ENCODE measurements at places on chromosomes 1 and 21. TPM values are rescaled to one million over a fixed set of nuclear protein-coding genes. Genes with fewer than 3 reads are reported as not detected.

DNA sequence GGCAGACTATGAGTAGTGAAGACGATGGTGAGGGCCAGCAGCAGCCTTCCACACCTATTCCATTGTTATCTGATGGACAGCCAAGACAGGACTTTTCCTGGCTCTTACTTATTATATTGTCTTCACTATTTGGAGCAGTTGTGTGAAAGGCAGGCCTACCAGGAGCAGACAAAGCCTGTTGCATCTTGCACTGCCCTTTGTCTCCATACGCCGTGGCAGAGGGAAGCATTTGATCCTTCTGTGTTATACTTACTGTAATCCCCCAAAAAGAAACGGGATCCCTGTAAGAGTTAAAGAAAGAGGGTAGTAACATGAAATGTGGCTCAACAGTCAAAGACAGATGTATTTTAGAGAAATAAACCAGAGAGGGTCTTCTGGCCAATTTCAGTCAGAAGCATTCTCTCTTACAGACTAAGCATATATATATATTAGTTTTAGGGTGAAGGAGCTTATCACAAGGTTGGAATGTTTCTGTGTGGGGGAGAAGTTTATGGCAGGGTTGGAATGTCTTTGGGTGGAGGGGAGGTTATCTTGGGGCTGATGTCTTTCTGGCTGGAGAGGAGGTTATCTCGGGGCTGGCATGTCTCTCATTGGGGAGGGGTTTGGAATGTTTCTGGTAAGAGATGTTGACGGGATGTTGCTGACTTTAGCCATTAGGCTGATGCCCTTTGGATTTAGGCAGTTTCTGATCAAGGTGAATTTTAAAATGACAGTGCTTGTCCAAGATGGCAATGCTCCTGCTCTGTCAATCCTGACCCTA is 23.4 kb upstream of the HSD3B1 start:
- H3K27me3 ChIP-seq = peaks cover 15% of the 10 kb centered on the region
- no peak for DNase-seq
- no peaks in the 10 kb centered on the region for H3K4me1 ChIP-seq
- H3K36me3 ChIP-seq = no peaks in the 10 kb centered on the region

- no peaks in the 10 kb centered on the region for H3K36me3 ChIP-seq
- no peaks in the 10 kb centered on the region for H3K4me1 ChIP-seq
- H3K27ac ChIP-seq = no peak overlapping the region
- no peak for DNase-seq
These were observed 253.1 kb upstream of the ADGRL4 start for GRCh38 chr1:79259390-79260336.

The PGLYRP3 gene
- not detected for total RNA-seq

- no peak for DNase-seq
- H3K4me1 ChIP-seq = peaks cover 14% of the 10 kb centered on the region
- no peaks in the 10 kb centered on the region for H3K27me3 ChIP-seq
- H3K27ac ChIP-seq = peak overlapping the region; percentile 87
- no peaks in the 10 kb centered on the region for H3K36me3 ChIP-seq
- no peak overlapping the region for H3K4me3 ChIP-seq
These were observed 17.8 kb downstream of the SFPQ start for GRCh38 chr1:35175098-35175576.

DNA sequence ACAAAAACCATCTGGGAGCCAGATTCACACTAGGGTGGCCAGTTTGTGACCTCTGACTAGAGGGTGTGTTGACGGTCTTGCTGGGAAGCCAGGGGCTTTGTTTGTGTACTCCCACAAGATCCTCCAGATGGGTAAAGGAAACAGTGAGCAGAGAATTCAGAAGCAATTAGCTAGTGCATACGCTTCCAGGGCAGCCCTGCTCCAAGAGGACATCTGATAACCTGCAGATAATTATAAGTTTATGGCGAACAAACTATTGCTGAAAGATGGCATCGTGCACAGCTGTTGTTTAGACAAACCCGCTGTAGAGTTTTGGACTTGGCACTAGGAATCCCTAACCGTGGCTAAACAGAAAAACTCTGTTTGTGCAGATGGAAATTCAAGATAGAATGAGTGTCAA is 326.4 kb downstream of the TGFB2 start:
- H3K4me1 ChIP-seq = no peaks in the 10 kb centered on the region
- H3K36me3 ChIP-seq = no peaks in the 10 kb centered on the region
- H3K4me3 ChIP-seq = no peak overlapping the region

The PLA2G2A gene
- total RNA-seq = not detected

- H3K27ac ChIP-seq = peak overlapping the region; percentile 56
- no peaks in the 10 kb centered on the region for H3K27me3 ChIP-seq
- H3K36me3 ChIP-seq = peaks cover 31% of the 10 kb centered on the region
These were observed 19.5 kb downstream of the SCYL3 start for GRCh38 chr1:169874229-169874628.

DNA sequence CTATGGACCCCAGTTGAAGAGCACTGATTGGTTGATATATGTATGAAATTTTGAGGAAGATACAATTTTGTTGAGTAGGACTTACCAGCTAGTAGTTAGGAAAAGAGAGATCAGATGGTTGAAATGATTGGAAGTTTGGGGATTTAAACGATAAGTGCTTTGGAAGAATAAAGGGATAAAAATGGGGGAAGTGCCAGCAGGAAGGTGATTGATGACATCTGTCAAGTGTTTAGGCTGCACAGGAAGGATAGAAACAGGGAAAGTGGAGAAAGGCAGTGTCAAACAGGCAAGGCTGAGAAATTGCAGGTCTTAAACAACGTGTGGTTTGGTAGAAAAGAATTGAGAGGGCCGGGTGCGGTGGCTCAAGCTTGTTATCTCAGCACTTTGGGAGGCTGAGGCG is 22.3 kb downstream of the PDC start:
- H3K36me3 ChIP-seq = peaks cover 3% of the 10 kb centered on the region
- H3K4me1 ChIP-seq = peaks cover 9% of the 10 kb centered on the region
- no peak overlapping the region for H3K27ac ChIP-seq
- no peaks in the 10 kb centered on the region for H3K27me3 ChIP-seq

GRCh38 chr1:162185314-162186025 is 116.0 kb downstream of the NOS1AP start:
- H3K27me3 ChIP-seq = peaks cover 15% of the 10 kb centered on the region
- no peaks in the 10 kb centered on the region for H3K36me3 ChIP-seq
- DNase-seq = no peak

GRCh38 chr1:177659281-177659680 is 310.6 kb downstream of the SEC16B start:
- no peaks in the 10 kb centered on the region for H3K27me3 ChIP-seq
- no peak overlapping the region for H3K4me3 ChIP-seq
- DNase-seq = no peak
- no peaks in the 10 kb centered on the region for H3K4me1 ChIP-seq
- H3K36me3 ChIP-seq = no peaks in the 10 kb centered on the region

- peaks cover 14% of the 10 kb centered on the region for H3K4me1 ChIP-seq
- H3K4me3 ChIP-seq = no peak overlapping the region
- no peaks in the 10 kb centered on the region for H3K36me3 ChIP-seq
- no peak for DNase-seq
- no peak overlapping the region for H3K27ac ChIP-seq
These were observed 104.2 kb upstream of the TARDBP start for GRCh38 chr1:10908266-10908665.

The CLCA1 gene
- not detected for total RNA-seq

GRCh38 chr1:177091040-177091439 is 73.5 kb downstream of the ASTN1 start:
- no peak overlapping the region for H3K4me3 ChIP-seq
- no peak for DNase-seq
- no peak overlapping the region for H3K27ac ChIP-seq
- no peaks in the 10 kb centered on the region for H3K4me1 ChIP-seq
- H3K27me3 ChIP-seq = no peaks in the 10 kb centered on the region

DNA sequence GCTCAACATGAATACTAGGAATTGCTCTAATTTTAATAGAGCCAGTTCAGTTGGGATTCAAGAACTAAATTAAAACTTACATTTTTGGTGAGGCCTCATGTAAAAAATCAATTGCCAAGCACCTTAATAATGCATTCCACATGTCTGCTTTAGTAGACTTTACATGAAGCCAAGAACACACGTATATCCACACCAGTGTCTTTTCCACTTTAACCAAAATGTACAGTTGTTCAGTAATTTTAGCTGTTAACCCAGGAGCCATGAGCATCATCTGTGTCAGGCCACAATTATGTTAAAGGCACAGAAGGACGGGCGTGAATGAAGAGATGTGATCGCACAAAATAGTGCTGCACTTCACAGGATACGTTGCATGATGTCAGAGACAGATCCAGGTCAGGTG is 136.7 kb downstream of the TLR5 start:
- peaks cover 12% of the 10 kb centered on the region for H3K27me3 ChIP-seq
- peaks cover 2% of the 10 kb centered on the region for H3K4me1 ChIP-seq
- peaks cover 7% of the 10 kb centered on the region for H3K36me3 ChIP-seq
- no peak overlapping the region for H3K27ac ChIP-seq
- DNase-seq = no peak
- no peak overlapping the region for H3K4me3 ChIP-seq

GRCh38 chr1:248618878-248619277 is 16.0 kb downstream of the OR2T11 start:
- no peak for DNase-seq
- no peak overlapping the region for H3K27ac ChIP-seq
- H3K27me3 ChIP-seq = peaks cover 5% of the 10 kb centered on the region
- H3K36me3 ChIP-seq = peaks cover 2% of the 10 kb centered on the region
- H3K4me1 ChIP-seq = peaks cover 6% of the 10 kb centered on the region

The SLC44A3 gene
- 2.1 TPM for total RNA-seq

The MTARC1 gene
- total RNA-seq = 0.75 TPM

DNA sequence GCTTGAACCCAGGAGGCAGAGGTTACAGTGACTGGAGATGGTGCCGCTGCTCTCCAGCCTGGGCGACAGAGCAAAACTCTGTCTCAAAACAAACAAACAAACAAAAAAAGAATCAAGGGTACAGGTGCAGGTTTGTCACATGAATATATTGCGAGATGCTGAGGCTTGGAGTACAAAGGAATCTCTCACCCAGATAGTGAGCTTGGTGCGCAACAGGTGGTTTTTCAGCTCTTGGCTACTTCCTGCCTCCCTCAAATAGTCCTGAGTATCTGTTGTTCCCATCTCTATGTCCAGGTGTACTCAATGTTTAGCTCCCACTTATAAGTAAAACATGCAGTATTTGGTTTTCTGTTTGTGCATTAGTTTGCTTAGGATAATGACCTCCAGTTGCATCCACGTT is 173.9 kb upstream of the CACYBP start:
- H3K27me3 ChIP-seq = no peaks in the 10 kb centered on the region
- no peak overlapping the region for H3K27ac ChIP-seq
- H3K36me3 ChIP-seq = peaks cover 5% of the 10 kb centered on the region
- no peak for DNase-seq

The IFFO2 gene
- 119 TPM for total RNA-seq

- no peak overlapping the region for H3K4me3 ChIP-seq
- peaks cover 2% of the 10 kb centered on the region for H3K36me3 ChIP-seq
- H3K27me3 ChIP-seq = no peaks in the 10 kb centered on the region
These were observed 4.6 kb upstream of the TRNAU1AP start for GRCh38 chr1:28548318-28548717.

The APCS gene
- total RNA-seq = not detected

DNA sequence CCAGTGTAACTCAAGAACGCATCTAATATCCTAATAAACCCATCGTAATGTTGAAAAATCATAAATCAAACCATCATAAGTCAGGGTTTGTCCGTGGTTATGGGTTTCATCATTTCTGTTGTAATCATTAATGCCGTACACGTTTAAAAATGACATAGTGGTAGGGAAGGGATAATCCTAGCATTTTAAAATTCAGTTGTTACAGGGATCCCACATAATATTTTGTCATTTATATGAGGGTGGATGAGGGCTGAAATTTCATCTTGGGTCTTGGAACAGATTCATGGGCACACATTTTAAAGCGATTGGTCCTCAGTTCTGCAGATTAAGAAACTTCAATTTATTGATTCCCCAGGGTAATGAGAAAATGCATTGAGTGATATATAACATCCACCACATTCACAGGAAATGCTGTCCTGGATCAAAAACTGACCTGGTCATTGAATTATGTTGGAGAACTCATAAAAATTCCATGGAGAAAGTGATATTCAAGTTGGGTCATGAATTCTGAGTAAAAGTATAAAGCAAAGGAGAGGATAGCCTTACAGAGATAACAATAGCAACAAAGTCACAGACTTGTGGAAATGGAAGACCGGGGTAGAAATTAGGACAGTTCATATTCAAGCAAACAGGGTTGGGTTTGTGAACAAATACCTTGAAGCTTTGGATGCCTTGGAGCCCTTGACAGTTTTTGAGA is 1527.3 kb upstream of the TPTE start:
- no peak for DNase-seq
- no peak overlapping the region for H3K4me3 ChIP-seq
- H3K4me1 ChIP-seq = no peaks in the 10 kb centered on the region
- H3K36me3 ChIP-seq = no peaks in the 10 kb centered on the region
- H3K27ac ChIP-seq = no peak overlapping the region

- no peaks in the 10 kb centered on the region for H3K27me3 ChIP-seq
- peaks cover 6% of the 10 kb centered on the region for H3K4me1 ChIP-seq
- no peak for DNase-seq
- no peaks in the 10 kb centered on the region for H3K36me3 ChIP-seq
These were observed 93.7 kb downstream of the DHRS3 start for GRCh38 chr1:12524266-12524665.

GRCh38 chr21:35649186-35649585 is 411.1 kb downstream of the SETD4 start:
- H3K27ac ChIP-seq = no peak overlapping the region
- H3K4me1 ChIP-seq = no peaks in the 10 kb centered on the region
- no peak overlapping the region for H3K4me3 ChIP-seq
- H3K36me3 ChIP-seq = no peaks in the 10 kb centered on the region

The TTLL10 gene
- 2.5 TPM for total RNA-seq

GRCh38 chr1:219347921-219348391 is 174.3 kb downstream of the LYPLAL1 start:
- H3K4me1 ChIP-seq = no peaks in the 10 kb centered on the region
- no peak for DNase-seq
- no peak overlapping the region for H3K4me3 ChIP-seq

The ALG14 gene
- total RNA-seq = 1.8 TPM

The F11R gene
- 23.6 TPM for total RNA-seq

- H3K4me1 ChIP-seq = peaks cover 43% of the 10 kb centered on the region
- no peak overlapping the region for H3K4me3 ChIP-seq
- DNase-seq = no peak
- H3K27me3 ChIP-seq = no peaks in the 10 kb centered on the region
These were observed 29.0 kb downstream of the SSBP3 start for GRCh38 chr1:54377040-54377691.

DNA sequence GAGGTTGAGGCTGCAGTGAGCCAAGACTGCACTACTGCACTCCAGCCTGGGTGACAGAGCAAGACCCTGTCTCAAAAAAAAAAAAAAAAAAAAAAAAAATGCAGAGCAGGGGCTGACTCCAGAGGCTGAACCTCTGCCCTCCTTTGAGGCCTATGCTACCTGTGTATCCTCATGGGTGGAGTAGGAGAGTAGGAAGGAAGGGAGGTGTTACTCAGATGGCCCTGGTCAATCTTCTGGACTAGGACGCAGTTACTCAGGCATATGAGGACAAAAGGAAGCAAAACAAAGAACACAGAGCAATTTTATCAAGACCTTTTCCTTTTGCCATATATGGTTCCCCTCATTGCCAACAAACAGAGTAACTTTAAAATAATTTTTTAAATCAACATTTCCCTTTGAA is 35.2 kb downstream of the TGFBR3 start:
- DNase-seq = no peak
- H3K27me3 ChIP-seq = no peaks in the 10 kb centered on the region
- H3K4me1 ChIP-seq = peaks cover 22% of the 10 kb centered on the region
- H3K4me3 ChIP-seq = no peak overlapping the region
- no peaks in the 10 kb centered on the region for H3K36me3 ChIP-seq
- H3K27ac ChIP-seq = no peak overlapping the region
